Pancreas (tissue), 10 donors: ENCODE measurements at places on chromosomes 13 and 19. TPM values are rescaled to one million over a fixed set of nuclear protein-coding genes. Genes with fewer than 3 reads are reported as not detected.

DPF1 gene
- not detected for total RNA-seq

DNA sequence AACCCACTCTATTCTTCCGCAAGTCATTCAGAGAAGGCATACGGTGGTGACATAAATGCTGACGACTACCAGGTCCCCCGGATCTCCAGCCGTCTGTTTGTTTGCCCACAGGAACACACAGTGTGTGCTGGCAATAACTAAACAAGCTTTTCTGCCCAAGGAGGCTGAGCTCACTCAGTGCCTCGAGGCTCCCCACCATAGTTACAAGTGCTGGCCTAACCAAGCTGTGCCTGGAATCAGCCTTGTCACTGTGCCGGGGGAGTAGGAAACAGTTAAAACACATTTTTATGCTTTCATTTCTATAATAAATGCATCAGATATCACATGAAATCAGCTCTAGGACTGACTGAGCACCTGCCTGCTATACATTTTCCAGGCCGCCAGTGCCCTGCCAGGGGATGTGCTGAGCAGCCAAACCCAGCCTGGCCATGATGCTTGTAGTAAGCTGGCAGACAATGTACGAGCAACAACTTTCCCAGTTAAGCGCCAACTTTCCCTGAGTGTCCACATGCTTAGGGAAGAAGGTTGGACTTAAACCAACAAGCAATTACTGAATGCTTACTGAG is 28.1 kb downstream of the BRD4 start:
- DNase-seq = no peak

N4BP2L2 gene
- total RNA-seq = 44.9 TPM

GRCh38 chr19:18391509-18392075 is 5.6 kb downstream of the GDF15 start:
- DNase-seq = no peak

GRCh38 chr13:73671011-73671410 is 463.2 kb downstream of the KLF12 start:
- DNase-seq = no peak

DNA sequence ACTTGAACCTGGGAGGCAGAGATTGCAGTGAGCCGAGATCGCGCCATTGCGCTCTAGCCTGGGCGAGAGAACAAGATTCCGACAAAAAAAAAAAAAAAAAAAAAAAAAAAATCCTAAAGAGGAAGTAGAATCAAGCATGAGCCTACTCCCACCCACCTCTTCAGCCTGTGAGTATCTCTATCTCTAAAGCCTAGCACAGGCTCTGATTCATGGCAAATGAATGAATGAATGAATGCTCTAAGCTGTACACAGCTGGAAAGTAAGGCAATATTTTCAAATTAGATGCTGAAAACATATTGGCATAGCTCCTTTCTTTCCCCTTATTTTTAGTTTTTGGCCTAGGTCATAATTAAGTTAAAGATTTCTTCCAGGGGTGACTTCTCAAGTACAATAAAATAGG is 35.7 kb upstream of the FAM216B start:
- DNase-seq = no peak

DNA sequence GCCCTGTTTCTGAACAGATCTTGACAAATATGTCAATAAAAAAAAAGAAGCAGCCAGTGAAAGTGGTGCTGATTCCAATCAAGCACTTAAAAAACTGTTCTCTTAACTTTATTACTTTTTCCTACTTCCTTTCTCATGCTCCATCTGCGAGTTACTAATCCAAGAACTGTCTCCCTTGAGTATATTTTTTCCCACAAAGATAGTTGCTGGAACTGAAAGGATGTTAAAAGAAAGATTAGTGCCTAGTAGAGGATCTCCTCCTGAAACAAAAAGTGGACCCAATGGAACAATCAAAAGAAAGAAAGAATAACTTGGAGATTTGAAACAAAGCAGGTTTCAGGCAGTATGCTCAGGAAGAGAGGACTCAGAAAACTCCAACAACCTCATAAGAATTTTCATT is 1034.8 kb downstream of the PCDH17 start:
- DNase-seq = no peak

CRB3 gene
- 29.2 TPM for total RNA-seq
